BJ (cell line): ENCODE measurements at places on chromosomes 2 and 18. TPM values are rescaled to one million over a fixed set of nuclear protein-coding genes. Genes with fewer than 3 reads are reported as not detected.

RNF125 gene
- polyA plus RNA-seq: 0.07 and 0.12 TPM in 2 replicates

SLC11A1 gene
- polyA plus RNA-seq: 0.05 and 0.23 TPM in 2 replicates

SULT6B1 gene
- not detected in 2 replicates for polyA plus RNA-seq

GKN2 gene
- not detected in 2 replicates for polyA plus RNA-seq

CFAP221 gene
- 0.12 TPM in 1 of 2 replicates, not detected in the other for polyA plus RNA-seq

TSGA10 gene
- polyA plus RNA-seq: 0.42 and 1.2 TPM in 2 replicates

TET3 gene
- polyA plus RNA-seq: 2.1 and 2.6 TPM in 2 replicates

KCNG3 gene
- polyA plus RNA-seq: not detected in 2 replicates

PRKAG3 gene
- polyA plus RNA-seq: not detected in 2 replicates

POTEF gene
- polyA plus RNA-seq: not detected in 2 replicates

RNF181 gene
- polyA plus RNA-seq: 376 and 394 TPM in 2 replicates

M1AP gene
- polyA plus RNA-seq: 0.33 and 0.47 TPM in 2 replicates

TMEM247 gene
- not detected in 2 replicates for polyA plus RNA-seq

OLA1 gene
- 36.7 and 96.0 TPM in 2 replicates for polyA plus RNA-seq

CMPK2 gene
- polyA plus RNA-seq: 0.21 and 0.66 TPM in 2 replicates

NEMP2 gene
- polyA plus RNA-seq: 2.1 and 5.8 TPM in 2 replicates

STARD6 gene
- not detected in 2 replicates for polyA plus RNA-seq

DES gene
- polyA plus RNA-seq: 5.4 and 7.0 TPM in 2 replicates

CCDC85A gene
- polyA plus RNA-seq: 3.1 and 4.2 TPM in 2 replicates

POTEI gene
- not detected in 2 replicates for polyA plus RNA-seq

IL36G gene
- polyA plus RNA-seq: not detected in 2 replicates

IL1B gene
- polyA plus RNA-seq: 7.6 and 8.4 TPM in 2 replicates

UPP2 gene
- polyA plus RNA-seq: not detected in 2 replicates

PSMA8 gene
- polyA plus RNA-seq: not detected in 2 replicates

TRIM43 gene
- not detected in 2 replicates for polyA plus RNA-seq

CBLN2 gene
- polyA plus RNA-seq: not detected in 2 replicates

RAD51AP2 gene
- polyA plus RNA-seq: not detected in 2 replicates

DHRS9 gene
- not detected in 2 replicates for polyA plus RNA-seq

MBOAT2 gene
- polyA plus RNA-seq: 18.1 and 23.0 TPM in 2 replicates

GALNT13 gene
- not detected in 2 replicates for polyA plus RNA-seq

LOXL3 gene
- 95.8 and 130 TPM in 2 replicates for polyA plus RNA-seq

GALNT3 gene
- polyA plus RNA-seq: 2.4 and 5.4 TPM in 2 replicates

CAVIN2 gene
- polyA plus RNA-seq: 3.1 and 3.5 TPM in 2 replicates

TMEM131 gene
- polyA plus RNA-seq: 11.8 and 15.1 TPM in 2 replicates

ANKRD30B gene
- polyA plus RNA-seq: 0.05 TPM in 1 of 2 replicates, not detected in the other

DOCK10 gene
- polyA plus RNA-seq: 62.7 and 71.0 TPM in 2 replicates

DLX1 gene
- polyA plus RNA-seq: 1.2 and 1.4 TPM in 2 replicates

EMILIN2 gene
- polyA plus RNA-seq: 7.0 and 7.6 TPM in 2 replicates

COL3A1 gene
- 1,215 and 1,450 TPM in 2 replicates for polyA plus RNA-seq

SLC9A4 gene
- polyA plus RNA-seq: not detected in 2 replicates

TBC1D8 gene
- polyA plus RNA-seq: 5.9 and 8.8 TPM in 2 replicates

ADRA2B gene
- not detected in 2 replicates for polyA plus RNA-seq
